T-cell (primary cell): ENCODE measurements at places on chromosomes 3 and 15.

DNA sequence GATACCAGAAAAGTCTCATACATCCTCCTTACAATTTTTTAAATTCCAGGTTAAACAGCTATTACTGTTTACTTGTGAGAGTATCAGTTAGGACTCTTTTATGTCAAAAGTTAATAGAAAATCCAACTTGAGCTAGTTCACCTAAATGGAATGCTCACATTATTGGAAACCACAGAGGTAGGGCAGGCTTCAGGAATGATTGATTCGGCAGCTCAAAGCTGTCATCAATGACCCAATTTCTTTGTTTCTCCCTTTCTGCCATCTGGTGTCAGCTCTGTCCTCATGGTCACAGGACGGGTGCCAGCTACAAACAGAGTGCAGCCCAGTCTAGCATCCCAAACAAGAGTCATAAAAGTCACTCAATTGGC is 32.2 kb downstream of the CFAP20DC start:
- DNase-seq = no peak

DNA sequence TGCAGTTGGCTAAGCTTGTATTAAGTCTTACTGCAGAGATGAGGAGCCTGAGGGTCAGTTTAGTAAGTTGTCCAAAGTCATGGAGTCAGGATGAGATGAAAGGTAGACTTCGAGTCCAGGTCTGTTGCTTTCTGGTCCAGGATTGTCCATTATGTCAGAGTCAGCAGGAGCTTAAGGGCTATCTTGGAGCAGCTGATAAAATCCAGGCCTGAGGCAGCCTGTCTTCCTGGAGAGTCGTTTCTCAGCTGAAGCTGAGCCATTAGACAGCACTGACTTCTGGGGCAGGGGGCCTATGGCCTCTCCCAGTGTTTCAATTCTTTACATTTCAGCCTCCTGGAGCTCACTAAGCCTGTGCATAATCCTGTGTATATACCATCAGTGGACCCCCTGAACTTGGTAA is 219.5 kb upstream of the GAP43 start:
- no peak for DNase-seq

DNA sequence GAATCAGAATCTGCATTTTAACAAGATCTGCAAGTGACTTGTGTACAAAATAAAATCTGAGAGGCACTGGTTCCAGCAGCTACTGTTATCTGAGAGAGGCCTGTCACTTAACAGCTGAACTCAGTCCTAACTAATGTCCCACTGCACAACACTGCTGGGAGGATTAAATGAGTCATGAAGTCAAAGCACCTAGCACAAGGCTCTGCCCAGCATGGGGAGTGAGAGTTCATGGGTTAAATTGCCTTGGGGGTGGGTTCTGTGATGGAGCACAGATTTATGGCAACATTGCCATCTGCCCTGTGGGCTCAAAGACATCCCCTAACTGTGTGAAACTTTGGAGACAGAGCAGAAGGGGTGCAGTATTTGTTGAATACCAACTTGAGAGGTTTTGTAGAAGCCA is 250.9 kb downstream of the PLCL2 start:
- no peak for DNase-seq

DNA sequence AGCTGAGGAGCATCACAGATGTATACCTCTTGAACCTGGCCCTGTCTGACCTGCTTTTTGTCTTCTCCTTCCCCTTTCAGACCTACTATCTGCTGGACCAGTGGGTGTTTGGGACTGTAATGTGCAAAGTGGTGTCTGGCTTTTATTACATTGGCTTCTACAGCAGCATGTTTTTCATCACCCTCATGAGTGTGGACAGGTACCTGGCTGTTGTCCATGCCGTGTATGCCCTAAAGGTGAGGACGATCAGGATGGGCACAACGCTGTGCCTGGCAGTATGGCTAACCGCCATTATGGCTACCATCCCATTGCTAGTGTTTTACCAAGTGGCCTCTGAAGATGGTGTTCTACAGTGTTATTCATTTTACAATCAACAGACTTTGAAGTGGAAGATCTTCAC is 3.0 kb downstream of the CCR8 start:
- DNase-seq = no peak

- DNase-seq = no peak
These were observed 163.6 kb downstream of the ECT2 start for GRCh38 chr3:172913911-172914655.

DNA sequence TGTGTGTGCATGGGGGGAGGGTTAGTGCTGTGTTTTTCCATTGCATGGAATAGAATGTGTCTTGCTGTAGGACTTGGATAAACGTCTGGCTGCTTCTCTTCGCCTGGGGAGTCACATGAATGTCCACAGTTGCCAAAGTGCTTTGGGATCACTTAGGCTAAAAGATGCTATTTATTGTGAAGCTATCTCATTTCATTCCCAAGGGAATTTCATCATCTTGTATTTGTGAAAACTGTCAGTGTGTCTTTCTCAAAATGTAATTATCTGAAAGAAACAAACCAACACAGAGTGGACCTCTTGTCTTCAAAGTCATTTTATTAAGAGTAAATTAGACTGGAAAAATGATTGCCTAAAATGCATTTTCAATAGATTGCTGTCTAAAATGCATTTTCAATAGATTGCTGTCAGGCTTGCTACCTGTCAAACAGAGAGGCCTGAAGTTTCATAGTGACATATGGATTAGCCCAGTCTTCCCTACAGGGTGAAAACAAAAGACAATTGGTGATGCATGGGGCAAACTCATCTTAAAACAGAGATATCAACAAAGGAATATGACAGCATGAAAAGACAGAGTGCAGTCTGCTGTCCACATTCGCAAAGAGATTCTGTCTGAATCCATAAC is 117.1 kb upstream of the GOLIM4 start:
- DNase-seq = no peak

GRCh38 chr3:141011232-141011996 is 39.7 kb upstream of the SPSB4 start:
- peak; percentile 81 for DNase-seq

- no peak for DNase-seq
These were observed 24.6 kb downstream of the CA12 start for GRCh38 chr15:63357061-63357460.

DNA sequence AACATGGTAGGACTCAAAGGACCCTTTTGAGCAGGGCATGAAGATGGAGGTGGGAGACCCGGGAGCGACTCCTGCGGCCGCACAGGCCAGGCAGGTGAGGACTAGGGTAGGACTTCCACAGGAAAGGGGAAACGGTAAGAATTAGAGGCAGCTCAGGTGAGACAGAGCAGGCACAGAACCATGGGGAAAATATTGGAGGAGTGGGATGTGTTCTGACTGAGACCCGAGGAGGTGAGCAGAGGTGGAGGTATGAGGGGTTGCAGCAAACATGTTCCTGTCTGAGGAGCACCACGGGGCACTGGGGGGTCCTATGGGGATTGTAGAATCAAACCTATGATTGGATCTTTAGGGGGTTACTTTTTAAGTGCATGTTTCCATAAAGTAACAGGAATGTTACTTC is 1.4 kb upstream of the ISG20 start:
- no peak for DNase-seq

DNA sequence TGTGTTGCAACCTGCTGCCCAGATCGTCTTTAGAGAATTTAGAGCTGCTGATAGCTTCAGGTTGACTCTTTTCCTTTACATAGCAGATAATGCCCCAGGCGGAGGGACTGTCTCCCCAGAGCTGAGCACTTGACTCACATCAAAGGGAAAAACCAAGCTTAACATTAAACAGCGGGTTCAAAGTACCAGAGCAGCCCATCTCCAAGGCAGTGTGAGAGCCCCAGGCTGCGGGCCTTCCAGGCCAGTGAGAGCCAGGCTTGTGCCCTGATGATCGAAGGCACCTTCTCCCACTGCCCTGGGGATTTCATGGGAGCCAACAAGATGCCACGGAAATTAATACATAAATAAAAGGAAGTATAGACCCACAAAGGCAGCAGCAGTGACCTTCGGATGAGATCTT is 275.6 kb downstream of the XXYLT1 start:
- DNase-seq = no peak

DNA sequence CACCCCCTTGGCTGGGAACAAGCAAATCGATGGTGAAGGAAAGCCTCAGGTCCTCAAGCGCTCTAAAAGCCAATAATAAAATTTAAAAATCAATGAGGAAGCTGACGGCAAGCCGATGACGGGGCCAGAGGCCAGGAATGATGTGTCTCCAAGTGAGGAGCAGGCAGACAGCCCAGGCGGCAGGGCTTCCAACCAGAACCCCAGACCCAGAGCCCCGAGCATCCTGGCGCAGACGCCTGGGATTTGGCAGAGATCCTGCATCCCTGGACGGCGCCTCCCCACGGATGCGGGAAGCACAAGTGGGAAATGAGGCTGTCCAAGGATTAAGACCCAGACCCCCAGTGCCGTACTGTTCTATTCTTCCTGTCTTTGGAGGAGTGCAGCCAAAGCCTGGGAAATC is 123.0 kb upstream of the PROK2 start:
- no peak for DNase-seq

- DNase-seq = no peak
These were observed 403.2 kb downstream of the PTPRG start for GRCh38 chr3:61964566-61964965.

DNA sequence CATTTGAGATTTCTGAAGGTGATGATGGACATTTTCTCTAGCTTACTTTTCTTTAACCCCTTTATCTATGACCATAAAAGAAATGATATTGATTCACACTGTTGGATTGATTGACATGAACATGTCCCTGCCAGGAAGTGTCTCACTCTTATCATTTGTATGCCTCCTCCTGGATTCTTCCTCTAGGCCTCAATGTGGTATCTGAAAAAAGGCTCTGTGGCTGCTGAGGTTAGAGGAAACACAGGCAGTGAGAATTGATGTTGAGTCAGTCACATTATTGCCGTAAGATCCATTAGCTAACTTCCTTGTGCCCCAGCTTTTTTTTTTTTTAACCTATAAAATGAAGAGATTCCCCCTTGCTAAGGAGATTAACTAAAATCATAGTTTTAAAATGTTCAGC is 8.0 kb upstream of the THRB start:
- DNase-seq = no peak

GRCh38 chr3:61331929-61332552 is 80.8 kb upstream of the FHIT start:
- DNase-seq = no peak

DNA sequence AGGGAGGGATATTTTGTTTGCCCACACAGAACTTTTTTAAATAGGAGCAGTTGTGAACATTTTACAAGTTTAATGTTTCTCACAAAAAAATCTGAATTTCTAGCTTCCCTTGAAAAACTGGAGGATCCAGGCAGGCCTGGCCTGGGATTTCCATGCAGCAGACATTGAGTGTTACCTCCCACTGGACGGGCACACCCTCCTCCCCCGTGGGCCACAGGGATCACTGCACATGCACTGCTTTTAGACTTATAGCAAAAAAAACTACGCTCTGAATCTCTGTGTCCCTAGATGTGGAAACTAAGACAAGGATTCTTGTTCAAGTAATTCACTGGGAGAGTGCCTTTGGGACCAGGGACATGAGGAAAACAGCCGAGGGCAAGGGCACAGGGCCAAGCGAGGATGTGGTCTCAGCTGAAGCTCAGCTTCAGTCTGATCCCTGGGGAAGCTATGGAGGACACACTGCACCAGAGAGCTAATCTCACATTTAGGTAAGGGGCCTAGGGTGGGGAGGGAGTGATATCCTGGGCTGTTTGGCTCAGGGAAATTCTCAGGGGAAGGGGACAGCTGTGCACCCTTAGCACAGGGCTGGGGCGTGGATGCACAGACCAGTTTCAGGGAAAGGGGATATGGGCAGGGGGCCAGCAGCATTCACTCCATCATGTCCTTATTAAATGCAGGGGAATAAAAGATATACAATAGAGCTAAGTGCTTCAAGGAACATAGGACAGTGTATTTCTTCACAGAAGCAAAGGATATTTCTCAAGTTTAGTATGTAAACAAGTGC is 46.0 kb downstream of the FSIP1 start:
- DNase-seq = no peak

- DNase-seq = no peak
These were observed 34.0 kb upstream of the HRH1 start for GRCh38 chr3:11120091-11120805.

- no peak for DNase-seq
These were observed 34.7 kb downstream of the TMEM158 start for GRCh38 chr3:45191424-45191823.
